Right renal pelvis (tissue), 4 donors: ENCODE measurements at places on chromosomes 12 and 14.

GRCh38 chr12:29807129-29807528, 23.4 kb upstream of the TMTC1 start:
- no peak for DNase-seq

- DNase-seq: no peak
Observed at GRCh38 chr12:20205854-20206253, 162.5 kb upstream of the PDE3A start.

DNA sequence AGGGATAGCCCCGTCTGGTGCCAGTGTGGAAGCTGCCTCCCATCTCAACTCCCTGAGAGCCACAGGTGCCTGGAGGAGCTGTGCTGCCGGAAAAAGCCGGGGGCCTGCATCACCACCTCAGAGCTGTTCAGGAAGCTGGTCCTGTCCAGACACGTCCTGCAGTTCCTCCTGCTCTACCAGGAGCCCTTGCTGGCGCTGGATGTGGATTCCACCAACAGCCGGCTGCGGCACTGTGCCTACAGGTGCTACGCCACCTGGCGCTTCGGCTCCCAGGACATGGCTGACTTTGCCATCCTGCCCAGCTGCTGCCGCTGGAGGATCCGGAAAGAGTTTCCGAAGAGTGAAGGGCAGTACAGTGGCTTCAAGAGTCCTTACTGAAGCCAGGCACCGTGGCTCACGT, 25.5 kb upstream of the P2RX4 start:
- DNase-seq: no peak

DNA sequence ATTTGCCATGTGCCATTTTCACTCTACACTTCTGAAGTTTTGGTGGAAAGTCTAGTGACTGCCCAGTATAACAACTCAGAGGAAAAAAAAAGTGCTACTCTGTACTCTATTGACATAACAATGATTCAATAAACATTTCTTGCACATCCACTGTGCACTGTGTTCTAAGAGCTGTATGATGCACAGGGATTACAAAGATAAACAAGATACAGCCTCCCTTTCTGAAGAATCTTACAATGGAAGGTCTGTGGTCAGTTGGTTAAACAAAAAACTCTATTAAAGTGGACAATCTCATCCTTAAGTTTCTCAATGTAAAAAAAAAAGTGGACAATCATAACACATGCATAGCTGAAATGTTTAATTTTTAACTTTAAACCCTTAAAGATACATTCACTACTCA, 105.7 kb upstream of the RASSF8 start:
- no peak for DNase-seq

GRCh38 chr14:52267501-52268278, at the start of gene PTGDR:
Gene PTGDR (plus strand): TSS chr14:52267698. CDS start chr14:52267815, 117 bp downstream.
- DNase-seq: no peak

DNA sequence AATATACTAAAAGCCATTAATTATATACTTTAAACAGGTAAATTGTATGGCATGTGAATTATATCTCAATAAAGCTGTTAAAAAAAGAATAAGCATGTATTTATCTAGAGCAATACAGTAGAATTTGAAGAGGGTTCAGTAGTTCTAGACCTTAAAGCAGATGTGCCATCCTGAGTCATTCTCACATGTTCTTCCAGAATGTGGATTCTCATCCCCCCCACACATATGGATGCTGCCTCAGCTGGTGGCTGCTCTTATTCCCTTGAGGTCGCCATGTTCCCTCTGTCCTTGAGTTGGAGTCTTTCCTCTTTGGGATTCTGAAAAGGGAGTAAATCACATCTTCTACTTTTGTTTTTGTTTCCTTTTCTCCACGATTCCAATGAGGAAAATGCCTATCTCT, 321.3 kb downstream of the AEBP2 start:
- DNase-seq: no peak

DNA sequence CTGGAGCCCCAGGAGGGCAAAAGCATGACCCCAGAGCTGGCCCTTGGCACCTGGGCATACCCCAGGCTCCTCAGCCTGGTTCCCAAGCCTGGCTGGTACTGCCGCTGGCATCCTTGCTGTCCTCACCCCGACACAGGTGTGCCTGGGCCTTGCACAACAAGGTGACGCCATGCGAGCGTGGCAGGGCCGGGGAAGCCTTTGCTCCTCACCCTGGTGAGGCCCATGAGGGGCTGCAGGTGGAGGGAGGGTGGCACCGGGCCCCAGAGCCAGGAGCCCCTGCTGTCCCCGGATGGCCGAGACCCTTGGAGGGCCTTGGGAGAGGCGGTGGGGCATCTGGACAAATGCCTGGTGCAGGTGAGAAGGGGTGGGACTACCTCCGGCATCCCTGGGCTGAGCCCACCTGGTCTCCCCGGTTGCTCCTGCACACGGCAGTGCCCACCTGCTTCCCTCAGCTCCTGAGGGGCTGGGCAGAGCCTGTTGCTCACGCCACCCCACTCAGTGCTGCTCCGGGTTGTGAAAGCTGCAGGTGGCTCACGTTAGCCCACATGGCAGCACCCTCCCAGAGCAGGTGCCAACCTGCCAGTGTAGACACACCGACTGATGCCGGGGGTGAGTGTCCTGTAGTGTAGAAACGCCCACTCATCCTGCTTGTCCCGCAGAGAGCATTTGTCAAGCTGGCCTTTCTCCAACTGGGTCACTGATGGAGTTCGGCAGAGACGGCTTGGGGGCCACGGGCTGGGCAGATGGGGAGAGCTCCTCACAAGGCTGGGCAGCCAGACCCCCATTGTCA, 24.6 kb upstream of the KIF26A start:
- no peak for DNase-seq

DNA sequence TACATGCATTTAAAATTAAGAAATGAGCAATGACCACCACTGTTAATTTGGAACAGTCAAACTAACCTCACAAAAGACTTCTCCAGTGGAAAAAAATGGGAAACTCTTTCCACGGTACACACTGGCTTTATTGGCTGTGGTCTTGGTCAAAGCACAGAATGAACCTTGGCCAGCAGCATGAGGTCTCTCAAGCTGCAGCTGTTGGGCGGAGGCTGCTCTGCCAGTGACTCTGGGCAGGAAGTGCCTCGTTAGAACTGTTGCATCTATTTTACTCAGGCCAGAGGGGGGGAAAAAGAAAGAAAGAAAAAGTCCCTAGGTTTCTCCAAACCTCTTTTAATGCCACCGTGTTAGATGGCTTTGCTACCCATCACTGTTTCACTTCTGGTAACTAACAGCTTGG, 279.8 kb upstream of the DIO2 start:
- DNase-seq: no peak

DNA sequence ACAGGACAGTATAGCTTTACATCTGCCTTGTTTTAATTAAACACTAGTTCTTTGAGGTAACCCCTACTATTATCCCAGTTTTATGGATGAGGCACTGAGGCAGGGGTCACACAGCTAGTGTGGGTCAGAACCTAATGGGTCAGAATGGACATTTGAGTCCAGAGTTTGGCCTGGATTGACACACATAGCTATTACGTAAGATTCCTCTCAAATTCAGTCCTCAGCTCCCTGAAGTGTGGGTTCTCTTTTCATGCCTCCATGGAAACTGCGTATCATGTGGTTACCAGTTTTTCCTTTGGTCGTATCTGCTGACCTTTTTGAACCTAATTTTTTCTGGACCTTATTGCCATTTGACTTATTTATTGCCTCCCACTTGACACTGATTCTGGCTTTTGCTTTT, 40.4 kb downstream of the PSEN1 start:
- DNase-seq: no peak

DNA sequence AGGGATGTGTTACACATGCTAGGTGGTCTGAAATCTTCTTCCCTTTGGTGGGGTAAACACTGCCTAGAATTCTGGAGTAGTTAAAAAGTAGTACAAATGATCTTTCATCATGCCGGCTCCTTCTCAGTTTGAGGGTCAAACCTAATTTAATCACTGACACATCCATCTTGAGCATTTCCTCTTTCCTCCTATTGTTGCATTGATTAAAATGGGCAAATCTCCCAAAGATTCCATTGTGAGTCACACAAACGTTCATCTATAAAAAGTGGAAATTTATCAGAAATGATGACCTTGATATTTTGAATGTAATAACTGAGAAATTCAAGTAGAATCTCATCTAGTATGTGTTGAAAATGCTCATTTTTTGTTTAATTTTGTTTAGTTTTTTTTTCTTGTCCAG, 996.0 kb downstream of the NRXN3 start:
- DNase-seq: no peak

- DNase-seq: no peak
Observed at GRCh38 chr14:78543433-78543832, 373.3 kb downstream of the NRXN3 start.

DNA sequence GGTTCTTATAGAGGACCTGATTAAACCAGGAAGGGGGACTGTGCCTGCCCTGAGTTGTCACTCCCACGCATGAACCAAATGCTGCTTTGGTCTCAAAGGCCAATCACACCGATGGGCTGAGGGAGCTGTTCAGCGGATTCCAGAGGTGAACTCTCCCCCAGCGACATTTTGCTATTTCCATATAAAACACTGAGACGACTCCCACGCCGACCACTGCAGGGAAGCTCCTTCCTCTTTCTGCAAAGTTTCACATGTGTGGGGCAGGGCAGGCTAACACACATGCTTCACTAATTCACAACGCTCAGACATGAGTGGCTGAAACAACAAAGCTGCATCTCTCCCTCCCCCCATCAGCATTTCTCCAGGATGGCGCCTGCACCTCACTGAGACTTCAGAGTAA, 37.8 kb upstream of the TMEM132D start:
- no peak for DNase-seq

GRCh38 chr14:91063119-91063518, 2.7 kb upstream of the RPS6KA5 start:
- no peak for DNase-seq
